ENCODE measurements at places on chromosomes 6 and 20. TPM values are rescaled to one million over a fixed set of nuclear protein-coding genes. Genes with fewer than 3 reads are reported as not detected.

HLA-A gene
- 1,097 TPM for total RNA-seq

- no peak for DNase-seq
Measured at GRCh38 chr6:26347699-26348098, 17.3 kb upstream of the BTN3A2 start.

DNA sequence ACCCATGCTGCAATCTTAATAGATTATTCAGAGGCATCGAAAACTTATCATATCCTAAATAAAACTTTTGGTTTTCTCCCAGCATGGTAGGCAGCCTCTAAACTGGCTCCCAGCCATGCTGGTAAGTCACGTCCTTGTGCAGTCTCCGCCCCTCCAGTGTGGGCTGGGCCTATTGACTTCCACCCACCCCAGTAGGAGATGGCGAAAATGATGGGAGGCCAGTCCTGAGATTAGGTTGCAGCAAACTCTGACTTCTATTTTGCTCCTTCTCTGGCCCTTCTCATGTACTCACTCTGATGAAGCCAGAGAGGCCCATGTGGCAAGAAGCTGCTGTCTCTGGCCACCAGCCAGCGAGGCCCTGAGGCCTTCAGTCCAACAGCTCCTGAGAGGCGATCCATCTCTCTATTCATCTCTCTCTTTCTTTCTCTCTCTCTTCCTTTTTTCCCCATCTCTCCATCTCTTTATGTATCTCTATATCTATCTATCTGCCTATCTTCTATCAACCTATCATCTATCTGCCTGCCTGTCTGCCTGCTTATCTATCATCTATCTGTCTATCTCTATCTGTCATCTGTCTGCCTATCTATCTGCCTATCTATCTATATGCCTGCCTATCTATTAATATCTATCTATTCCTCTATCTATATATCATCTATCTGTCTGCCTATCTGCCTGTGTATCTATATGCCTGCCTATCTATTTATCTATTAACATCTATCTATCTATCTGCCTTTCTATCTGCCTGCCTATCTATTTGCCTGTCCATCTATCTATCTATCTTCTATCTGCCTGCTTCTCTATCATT lies 52.7 kb upstream of the STX16 start:
- DNase-seq: peak; percentile 24

TCP11 gene
- total RNA-seq: not detected

- DNase-seq: no peak
Measured at GRCh38 chr20:46058599-46059281, 29.7 kb downstream of the SLC12A5 start.

DNA sequence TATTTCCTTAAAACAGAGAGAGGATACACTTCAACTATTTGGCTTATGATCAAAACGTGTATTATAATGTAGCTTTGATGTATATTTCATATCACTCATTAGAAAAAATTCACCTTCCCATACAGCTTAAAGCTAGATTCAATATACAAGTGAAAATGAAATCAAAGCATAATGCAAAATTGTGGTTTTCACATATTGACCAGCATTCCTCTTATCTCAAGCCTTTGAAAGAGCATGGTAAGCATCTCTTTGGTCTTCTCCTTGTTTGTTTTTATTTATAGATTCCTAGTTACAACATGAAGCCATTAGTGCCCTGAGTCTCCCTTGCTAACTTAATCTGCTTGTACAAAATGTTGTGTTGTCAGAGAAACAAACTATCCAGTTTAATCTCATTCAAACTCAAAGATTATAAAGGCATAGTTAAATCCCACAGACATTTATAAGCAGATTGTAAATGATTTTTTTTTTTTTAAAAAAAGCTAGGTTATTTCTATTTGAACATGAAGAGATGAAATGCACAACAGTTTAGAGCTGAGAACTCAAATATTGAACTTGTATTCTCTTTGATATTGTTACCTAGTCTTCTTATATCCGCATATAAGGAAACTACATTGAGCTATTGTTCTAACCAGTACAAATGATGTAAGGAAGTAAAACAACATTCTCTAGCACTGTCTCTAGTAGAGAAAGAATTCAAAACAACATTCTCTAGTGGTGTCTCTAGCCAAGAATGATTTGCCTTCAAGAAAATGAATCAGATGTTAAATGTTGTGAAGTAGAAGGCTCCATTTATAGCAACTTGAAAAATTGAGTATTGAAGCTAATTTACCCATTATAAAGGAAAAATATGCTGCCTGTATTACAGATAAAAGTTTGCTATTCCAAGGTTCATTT lies 31.2 kb upstream of the SMIM28 start:
- no peak for DNase-seq

GRCh38 chr6:110897433-110897832 lies 22.8 kb downstream of the AMD1 start:
- DNase-seq: no peak

Data from mucosa of gallbladder (tissue), 1 donor.